T-helper 2 cell (primary cell): ENCODE measurements at places on chromosomes 2 and 18.

GRCh38 chr2:69830045-69830905 is 815 bp downstream of the GMCL1 start:
- DNase-seq, result peak; percentile 41

- DNase-seq, result no peak
Measured at GRCh38 chr18:65659312-65659711, 91.5 kb upstream of the CDH7 start.

GRCh38 chr2:166632616-166633015 is 138.6 kb upstream of the SCN7A start:
- no peak for DNase-seq

GRCh38 chr2:96470109-96470508 is 35.0 kb downstream of the NEURL3 start:
- DNase-seq, result no peak

- no peak for DNase-seq
Measured at GRCh38 chr2:222864296-222864695, 3.5 kb downstream of the ACSL3 start.

GRCh38 chr2:50345701-50346591 is 686.0 kb downstream of the NRXN1 start:
- DNase-seq, result no peak

- DNase-seq, result no peak
Measured at GRCh38 chr2:73993778-73994177, 9.1 kb downstream of the TET3 start.

- DNase-seq, result no peak
Measured at GRCh38 chr2:100905132-100905805, 85.3 kb downstream of the NPAS2 start.
